Melanocyte of skin (primary cell): ENCODE measurements at places on chromosomes 4 and X. TPM values are rescaled to one million over a fixed set of nuclear protein-coding genes. Genes with fewer than 3 reads are reported as not detected.

Gene PAGE5
- not detected in 2 replicates for total RNA-seq

Gene SPACA5
- not detected in 2 replicates for total RNA-seq

Gene PDZD4
- 1.7 and 2.9 TPM in 2 replicates for total RNA-seq

Gene MSX1
- total RNA-seq = 0.31 and 2.0 TPM in 2 replicates

Gene UGT2B15
- not detected in 2 replicates for total RNA-seq

Gene DMRTC1
- total RNA-seq = not detected in 2 replicates

Gene GUCY1B1
- total RNA-seq = 0.33 and 1.2 TPM in 2 replicates
